ENCODE measurements at places on chromosomes 2 and 18. TPM values are rescaled to one million over a fixed set of nuclear protein-coding genes. Genes with fewer than 3 reads are reported as not detected.
A peak's percentile ranks its signal among the peaks of the same experiment; 100 is the strongest.

The RBM43 gene
- 3.3 TPM for total RNA-seq

The C2orf72 gene
- total RNA-seq: 3.7 TPM

The ELOA2 gene
- not detected for total RNA-seq

- no peak for DNase-seq
- no peaks in the 10 kb centered on the region for H3K27me3 ChIP-seq
- no peak overlapping the region for H3K4me3 ChIP-seq
- peaks cover 23% of the 10 kb centered on the region for H3K4me1 ChIP-seq
Observed at GRCh38 chr2:235514627-235515363, 21.0 kb downstream of the AGAP1 start.

DNA sequence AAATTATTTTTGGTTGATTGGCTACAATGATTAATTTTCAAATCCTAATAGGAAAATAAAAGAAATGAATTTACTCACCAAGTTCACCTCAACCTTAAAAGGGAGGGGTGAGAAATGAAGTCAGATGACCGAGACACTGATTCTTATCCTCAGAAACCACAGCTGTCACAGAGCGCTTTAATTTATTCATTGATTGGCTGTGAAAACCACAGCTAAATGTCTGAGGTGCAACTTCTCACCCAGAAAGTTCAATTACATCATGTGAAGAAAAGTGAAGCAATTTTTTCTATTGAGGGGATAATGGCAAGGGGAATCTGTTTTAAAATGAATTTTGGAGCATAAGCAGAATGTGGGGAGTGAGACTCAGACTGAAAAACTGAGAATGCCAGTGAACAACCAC lies 128.4 kb downstream of the RNF152 start:
- no peaks in the 10 kb centered on the region for H3K36me3 ChIP-seq
- H3K27me3 ChIP-seq: no peaks in the 10 kb centered on the region
- no peak overlapping the region for H3K4me3 ChIP-seq
- H3K27ac ChIP-seq: no peak overlapping the region

- no peaks in the 10 kb centered on the region for H3K36me3 ChIP-seq
- H3K27ac ChIP-seq: peak overlapping the region; percentile 88
- H3K4me1 ChIP-seq: peaks cover 41% of the 10 kb centered on the region
- no peak overlapping the region for H3K4me3 ChIP-seq
Observed at GRCh38 chr2:226994775-226995174, 158.9 kb downstream of the RHBDD1 start.

DNA sequence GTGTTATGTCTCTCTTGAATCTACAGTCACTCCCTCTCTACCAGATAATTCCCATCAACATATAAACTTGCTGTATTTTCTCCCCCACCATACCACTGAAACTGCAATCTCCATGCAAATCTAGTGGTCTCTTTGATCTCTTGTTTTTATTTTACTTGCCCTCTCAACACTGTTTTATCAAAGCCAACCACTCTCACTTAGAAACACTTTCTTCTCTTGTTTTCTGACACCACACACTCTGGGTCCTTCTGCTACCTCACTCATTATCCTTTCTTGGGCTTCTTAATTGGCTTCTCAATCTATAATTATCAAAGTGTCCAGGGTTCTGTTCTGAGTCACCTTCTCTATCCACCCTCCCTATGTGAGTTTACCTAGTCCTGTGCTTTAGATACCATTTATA lies 2.0 kb upstream of the MCFD2 start:
- H3K36me3 ChIP-seq: no peaks in the 10 kb centered on the region
- DNase-seq: no peak
- no peak overlapping the region for H3K4me3 ChIP-seq
- H3K4me1 ChIP-seq: peaks cover 55% of the 10 kb centered on the region
- H3K27ac ChIP-seq: no peak overlapping the region
- H3K27me3 ChIP-seq: no peaks in the 10 kb centered on the region

DNA sequence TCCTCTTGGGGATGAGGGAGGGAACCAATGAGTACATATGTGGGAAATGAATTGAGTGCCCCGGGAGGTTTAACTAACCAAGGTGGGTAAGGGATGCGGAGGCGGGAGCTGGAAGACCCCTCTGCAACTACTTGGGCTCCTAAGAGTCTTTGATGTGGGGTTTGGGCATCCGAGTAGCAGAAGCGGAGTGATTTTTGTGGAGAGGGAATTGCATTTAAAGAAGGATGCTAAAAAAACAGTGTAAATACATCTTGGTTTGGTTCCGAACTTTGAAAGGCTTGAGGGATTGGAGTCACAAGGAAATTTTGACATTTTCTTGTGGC lies 215.7 kb downstream of the MCFD2 start:
- H3K27me3 ChIP-seq: no peaks in the 10 kb centered on the region
- DNase-seq: no peak
- H3K4me1 ChIP-seq: peaks cover 38% of the 10 kb centered on the region
- H3K27ac ChIP-seq: peak overlapping the region; percentile 89

- H3K4me3 ChIP-seq: no peak overlapping the region
- H3K27me3 ChIP-seq: no peaks in the 10 kb centered on the region
- no peak for DNase-seq
- H3K27ac ChIP-seq: no peak overlapping the region
Observed at GRCh38 chr2:110843959-110844510, 111.7 kb downstream of the ACOXL start.

GRCh38 chr2:122150524-122151280 lies 395.3 kb downstream of the TSN start:
- H3K4me3 ChIP-seq: no peak overlapping the region
- no peak overlapping the region for H3K27ac ChIP-seq
- H3K36me3 ChIP-seq: no peaks in the 10 kb centered on the region

DNA sequence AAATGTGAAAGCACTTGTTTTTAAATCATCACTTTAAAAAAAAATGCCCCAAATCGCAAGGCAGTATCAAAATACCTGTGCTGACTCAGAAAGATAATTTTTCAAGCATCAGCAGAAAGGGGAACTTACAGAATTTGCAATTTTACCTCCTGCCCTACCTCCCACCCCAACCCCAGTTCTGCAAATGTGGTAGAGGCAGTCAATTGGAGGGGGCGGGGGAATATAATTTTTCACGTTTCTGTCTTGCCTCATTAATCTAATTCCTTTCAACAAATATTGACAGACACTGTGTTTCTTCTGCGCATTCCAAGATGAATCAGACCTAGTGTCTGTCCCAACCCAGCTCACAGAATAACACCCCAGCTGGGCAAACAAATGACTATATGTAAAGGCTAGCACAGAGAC lies 76.8 kb downstream of the ALPK2 start:
- no peaks in the 10 kb centered on the region for H3K36me3 ChIP-seq
- peaks cover 9% of the 10 kb centered on the region for H3K4me1 ChIP-seq
- no peak overlapping the region for H3K4me3 ChIP-seq
- no peak for DNase-seq
- no peaks in the 10 kb centered on the region for H3K27me3 ChIP-seq
- no peak overlapping the region for H3K27ac ChIP-seq

DNA sequence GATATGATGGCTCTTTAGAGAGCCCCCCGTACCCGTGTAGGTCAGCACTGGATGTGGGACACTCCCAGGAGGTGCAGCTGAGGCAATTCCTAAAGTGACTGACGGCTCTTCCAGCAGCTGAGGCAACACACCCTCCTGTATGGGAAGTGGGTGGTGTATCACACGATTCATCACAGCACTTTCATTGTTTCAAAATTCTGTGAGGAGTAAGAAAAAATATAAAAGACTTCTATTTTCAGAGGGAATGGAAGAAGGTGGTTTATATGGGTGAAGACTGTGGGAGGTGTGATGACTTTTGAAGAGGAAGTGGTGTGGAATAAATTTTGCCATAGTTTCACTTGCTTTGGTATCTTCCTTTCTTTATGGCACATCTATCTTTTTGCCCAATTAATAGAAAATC lies 22.3 kb downstream of the QPCT start:
- no peak overlapping the region for H3K27ac ChIP-seq
- no peaks in the 10 kb centered on the region for H3K27me3 ChIP-seq
- H3K4me3 ChIP-seq: no peak overlapping the region
- H3K4me1 ChIP-seq: no peaks in the 10 kb centered on the region
- no peaks in the 10 kb centered on the region for H3K36me3 ChIP-seq

DNA sequence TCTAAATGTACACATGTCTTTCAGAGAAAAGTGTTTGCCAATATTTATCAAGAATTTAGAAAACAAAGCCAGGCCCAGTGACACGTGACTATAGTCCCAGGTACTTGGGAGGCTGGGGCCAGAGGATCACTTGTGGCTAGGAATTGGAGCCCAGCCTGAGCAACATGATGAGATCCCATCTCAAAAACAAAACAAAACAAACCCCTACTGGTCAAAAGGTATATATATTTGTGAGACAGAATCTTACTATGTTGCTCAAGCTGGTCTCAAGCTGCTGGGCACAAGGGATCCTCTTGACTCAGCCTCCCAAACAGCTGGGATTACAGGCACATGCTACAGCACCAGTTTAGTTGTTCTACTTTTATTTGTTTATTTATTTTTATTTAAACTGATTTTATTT lies 79.2 kb downstream of the ZDBF2 start:
- DNase-seq: peak; percentile 8
- no peak overlapping the region for H3K27ac ChIP-seq
- no peaks in the 10 kb centered on the region for H3K27me3 ChIP-seq
- H3K4me3 ChIP-seq: no peak overlapping the region
- H3K4me1 ChIP-seq: no peaks in the 10 kb centered on the region

All from HCT116 (cell line).